ENCODE measurements at places on chromosomes 11 and 22.
A peak's percentile ranks its signal among the peaks of the same experiment; 100 is the strongest.

GRCh38 chr11:73308003-73308960, at the start of gene ARHGEF17:
TSS of gene ARHGEF17 (plus strand) at chr11:73308276. CDS start at chr11:73308639, 363 bp downstream.
- H3K4me3 ChIP-seq = peak within 1 kb of the TSS; percentile 63
- peaks cover 25% of the 10 kb centered on the region for H3K4me1 ChIP-seq

- H3K4me1 ChIP-seq = peaks cover 10% of the 10 kb centered on the region
- no peak overlapping the region for H3K4me3 ChIP-seq
- DNase-seq = no peak
- no peak overlapping the region for H3K27ac ChIP-seq
Measured at GRCh38 chr11:64801158-64801464, 1.9 kb downstream of the MAP4K2 start.

GRCh38 chr11:130272336-130272735, 42.4 kb downstream of the ZBTB44 start:
- no peak overlapping the region for H3K27ac ChIP-seq
- no peaks in the 10 kb centered on the region for H3K27me3 ChIP-seq
- H3K4me3 ChIP-seq = no peak overlapping the region
- no peaks in the 10 kb centered on the region for H3K36me3 ChIP-seq

DNA sequence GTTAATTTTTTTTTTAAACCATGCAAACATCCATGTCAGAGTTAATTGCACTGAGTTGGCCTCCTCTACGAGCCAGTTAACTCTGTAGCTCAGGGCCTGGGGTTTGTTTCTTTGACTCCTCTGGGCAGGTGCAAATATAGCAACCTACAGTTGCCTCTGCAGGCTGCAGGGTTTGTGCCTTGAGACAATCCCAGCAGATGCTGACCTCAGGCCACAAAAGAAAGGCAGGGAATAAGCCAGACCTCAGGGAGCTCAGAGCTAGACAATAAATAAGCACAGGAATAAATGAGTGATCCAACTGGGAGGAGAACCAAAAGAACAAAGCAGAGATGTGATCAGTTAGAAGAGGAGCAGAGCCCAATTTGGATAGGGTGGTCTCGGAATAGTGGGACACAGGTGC, 390.8 kb downstream of the SHANK2 start:
- no peaks in the 10 kb centered on the region for H3K4me1 ChIP-seq
- no peak overlapping the region for H3K4me3 ChIP-seq
- no peak overlapping the region for H3K27ac ChIP-seq
- no peaks in the 10 kb centered on the region for H3K36me3 ChIP-seq
- DNase-seq = no peak

- H3K27ac ChIP-seq = no peak overlapping the region
- DNase-seq = no peak
- H3K4me3 ChIP-seq = no peak overlapping the region
- H3K4me1 ChIP-seq = peaks cover 10% of the 10 kb centered on the region
- H3K27me3 ChIP-seq = no peaks in the 10 kb centered on the region
Measured at GRCh38 chr11:128757886-128758612, 64.2 kb downstream of the FLI1 start.

DNA sequence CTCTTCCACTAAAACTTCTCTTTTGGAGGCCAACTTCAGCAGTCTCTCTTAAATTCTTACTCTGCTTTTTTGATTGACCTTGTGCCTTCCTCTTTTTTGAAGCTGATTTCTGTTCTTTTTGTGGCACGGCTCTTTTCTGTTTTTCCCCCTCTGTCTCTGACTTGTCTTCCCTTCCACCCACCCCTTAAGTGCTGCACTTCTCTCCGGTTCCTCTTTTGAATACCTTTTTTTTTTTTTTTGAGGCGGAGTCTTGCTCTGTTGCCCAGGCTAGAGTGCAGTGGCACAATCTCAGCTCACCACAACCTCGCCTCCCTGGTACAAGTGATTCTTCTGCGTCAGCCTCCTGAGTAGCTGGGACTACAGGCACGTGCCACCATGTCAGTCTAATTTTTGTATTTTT, 211.9 kb downstream of the BLID start:
- H3K4me3 ChIP-seq = no peak overlapping the region
- no peak overlapping the region for H3K27ac ChIP-seq
- no peaks in the 10 kb centered on the region for H3K36me3 ChIP-seq
- no peaks in the 10 kb centered on the region for H3K27me3 ChIP-seq
- no peak for DNase-seq

Data from IMR-90 (cell line).